ENCODE measurements at places on chromosomes 5 and 9.
A peak's percentile ranks its signal among the peaks of the same experiment; 100 is the strongest.

GRCh38 chr9:76784881-76785280 is 20.6 kb downstream of the PCA3 start:
- DNase-seq = no peak

GRCh38 chr9:34566322-34566721 is 23.2 kb downstream of the CNTFR start:
- no peak for DNase-seq

- DNase-seq = no peak
These were observed 84.2 kb downstream of the GIN1 start for GRCh38 chr5:103035701-103036100.

DNA sequence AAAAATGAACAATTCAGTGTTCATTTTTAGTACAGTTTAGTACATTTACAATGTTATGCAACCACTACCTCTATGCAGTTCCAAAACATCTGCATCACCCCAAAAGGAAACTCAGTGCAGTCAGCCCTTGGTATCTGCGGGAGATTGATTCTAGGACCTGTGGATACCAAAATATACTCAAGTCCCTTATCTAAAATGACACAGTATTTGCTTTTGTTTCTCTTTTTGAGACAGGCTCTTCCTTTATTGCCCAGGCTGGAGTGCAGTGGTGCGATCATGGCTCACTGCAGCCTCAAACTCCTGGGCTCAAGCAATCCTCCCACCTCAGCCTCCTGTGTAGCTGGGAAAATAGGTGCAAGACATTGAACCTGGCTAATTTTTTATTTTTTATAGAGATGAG is 114.0 kb downstream of the PIP5K1B start:
- DNase-seq = no peak

- no peak for DNase-seq
These were observed 44.8 kb downstream of the NIM1K start for GRCh38 chr5:43236653-43237355.

DNA sequence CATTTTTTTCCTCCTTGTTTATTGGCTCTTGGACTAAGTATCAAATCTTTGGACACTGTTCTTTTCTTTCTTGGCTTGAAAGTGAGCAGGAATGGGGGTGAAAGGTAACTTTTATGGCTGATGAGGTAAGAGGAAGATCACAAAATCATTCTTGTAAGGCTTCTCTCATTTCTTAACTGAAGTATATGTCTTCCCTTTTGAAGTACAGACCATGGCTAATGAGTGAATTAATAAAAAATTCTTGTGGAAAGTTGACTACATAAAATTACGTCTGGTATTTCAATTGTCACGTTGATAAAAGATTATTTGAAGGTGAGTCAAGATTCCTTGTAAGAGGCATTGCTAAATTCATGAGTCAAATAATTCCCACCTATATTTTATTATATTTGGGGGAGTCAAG is 25.1 kb downstream of the VCAN start:
- DNase-seq = no peak

DNA sequence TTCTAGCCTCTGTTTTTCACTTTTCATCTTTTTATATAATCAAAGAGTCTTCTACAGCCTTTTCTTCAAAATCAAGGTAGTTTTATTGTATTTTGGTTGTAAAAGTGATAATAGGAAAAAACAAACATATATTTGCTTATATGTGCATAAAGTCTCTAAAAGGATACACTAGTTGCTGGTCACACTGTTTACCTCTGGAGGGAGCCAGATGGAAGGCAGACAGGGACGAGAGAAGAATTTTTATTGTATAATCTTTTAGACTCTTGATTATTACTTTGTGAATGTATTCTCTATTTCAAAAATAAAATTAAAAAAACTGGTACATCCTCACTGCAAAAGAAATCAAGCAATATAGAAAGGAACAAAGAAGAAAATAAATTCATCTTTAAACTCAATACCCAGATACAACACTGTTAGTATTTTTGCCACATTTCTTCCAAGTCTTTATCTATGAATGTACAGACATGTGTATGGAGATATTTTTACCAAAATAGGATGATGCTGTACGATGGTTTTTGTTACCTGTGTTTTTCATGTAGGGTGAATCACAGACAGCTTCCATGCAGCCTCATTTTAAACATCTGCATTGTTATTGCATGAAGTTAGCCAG is 6.1 kb upstream of the RNF183 start:
- peak; percentile 21 for DNase-seq

- no peak for DNase-seq
These were observed 49.9 kb downstream of the COL15A1 start for GRCh38 chr9:98993570-98993945.

- no peak for DNase-seq
These were observed 607 bp downstream of the UQCRQ start for GRCh38 chr5:132867046-132867451.

- DNase-seq = no peak
These were observed 24.7 kb downstream of the BTF3 start for GRCh38 chr5:73522989-73523388.

DNA sequence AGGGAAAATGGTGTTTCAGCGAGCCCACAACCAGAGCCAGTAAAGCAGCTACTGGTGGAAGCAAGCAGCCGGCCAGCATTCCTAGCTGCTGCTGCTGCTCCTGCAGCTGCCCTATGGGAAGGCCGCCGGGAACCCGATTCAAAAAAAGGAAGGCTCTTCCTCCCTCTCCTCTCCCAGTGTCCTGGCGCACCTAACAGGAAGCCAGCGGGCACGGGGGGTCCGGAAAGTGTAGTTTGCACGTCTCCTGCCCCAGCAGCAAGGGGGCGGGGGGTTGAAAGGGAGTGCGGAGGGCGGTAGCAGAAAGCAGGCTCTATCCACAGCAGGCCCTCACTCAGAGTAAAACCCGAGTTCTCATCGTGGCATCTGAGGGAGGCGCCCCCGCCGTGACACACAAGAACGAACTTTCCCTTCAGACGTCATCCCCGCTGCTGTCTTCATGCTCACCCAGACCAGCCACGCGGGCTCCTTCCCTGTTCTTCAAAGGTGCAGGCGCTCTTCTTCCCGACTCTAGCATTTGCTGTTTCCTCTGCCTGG is 16.5 kb downstream of the GRXCR2 start:
- DNase-seq = no peak

DNA sequence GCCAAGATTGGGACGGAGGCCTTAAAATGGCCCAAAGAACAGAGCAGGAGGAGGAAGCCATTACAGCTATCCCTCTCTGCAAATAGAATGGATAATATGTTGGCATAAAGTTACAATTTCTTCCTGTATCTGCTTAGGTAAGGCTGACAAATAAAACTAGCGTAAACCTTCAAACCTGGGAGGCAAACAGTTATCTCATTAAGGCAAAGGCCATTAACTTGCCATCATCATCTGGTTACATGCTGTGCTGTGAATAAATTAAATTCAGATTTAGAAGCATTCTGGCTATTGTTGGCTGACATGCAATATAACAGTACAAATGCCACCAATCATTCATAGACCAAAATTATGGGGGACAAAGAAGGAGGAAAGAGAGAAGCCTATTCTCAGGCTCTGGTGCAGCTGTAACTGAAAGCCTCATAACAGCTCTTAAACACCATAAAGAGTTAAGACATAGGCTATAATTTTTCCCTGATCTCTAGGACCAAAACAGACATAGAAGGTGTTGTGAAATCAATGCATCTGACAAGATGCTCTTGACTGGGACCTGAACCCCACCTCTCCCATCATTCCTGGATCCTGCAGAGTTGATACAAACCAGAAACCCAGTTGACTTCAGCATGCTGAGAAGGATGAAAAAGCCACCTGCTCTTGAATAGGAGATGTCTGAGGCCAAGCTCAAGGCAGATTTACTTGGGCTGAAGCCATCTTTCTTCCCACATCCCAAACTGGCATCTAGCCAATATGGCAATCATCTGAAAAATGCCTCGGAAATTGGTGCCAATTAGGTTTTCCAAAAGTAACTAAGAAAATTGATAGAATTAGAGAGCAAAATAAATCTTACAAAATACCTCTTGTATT is 62.5 kb downstream of the PLCXD3 start:
- DNase-seq = no peak

GRCh38 chr9:27784847-27785713 is 211.8 kb upstream of the C9orf72 start:
- DNase-seq = no peak

- DNase-seq = no peak
These were observed 93.9 kb upstream of the EDIL3 start for GRCh38 chr5:84478603-84479002.

GRCh38 chr5:95958310-95959014 is 3.2 kb downstream of the ELL2 start:
- no peak for DNase-seq

- no peak for DNase-seq
These were observed 109.2 kb upstream of the SHB start for GRCh38 chr9:38178237-38178636.

- no peak for DNase-seq
These were observed 36.4 kb downstream of the JADE2 start for GRCh38 chr5:134561871-134562296.

- no peak for DNase-seq
These were observed 27.3 kb upstream of the ADAMTS6 start for GRCh38 chr5:65508978-65509377.

GRCh38 chr5:95746194-95746593 is 15.1 kb downstream of the RHOBTB3 start:
- DNase-seq = no peak

GRCh38 chr5:100889165-100889743 is 13.8 kb downstream of the ST8SIA4 start:
- DNase-seq = no peak

DNA sequence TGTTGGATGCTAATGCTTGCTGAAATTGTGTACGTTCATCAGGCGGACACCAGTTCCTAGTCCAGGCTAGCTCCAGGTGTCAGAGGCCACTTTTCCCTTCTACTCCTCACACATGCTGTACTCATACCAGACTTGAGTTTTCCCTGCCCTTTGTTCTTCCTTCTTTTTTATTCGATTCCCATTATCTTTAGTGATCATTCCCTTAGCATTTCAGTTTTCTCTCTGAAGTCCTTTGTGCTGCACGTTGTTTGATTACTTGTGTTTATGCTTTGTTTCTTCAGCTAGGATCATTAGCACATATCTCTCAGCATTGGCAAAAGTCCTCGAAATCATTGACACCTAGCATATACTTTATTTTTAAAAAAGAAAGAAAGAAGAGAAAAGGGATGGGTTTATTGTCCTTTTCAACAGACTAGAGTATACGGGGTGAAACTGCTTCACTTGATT is 409 bp upstream of the COX7C start:
- no peak for DNase-seq

DNA sequence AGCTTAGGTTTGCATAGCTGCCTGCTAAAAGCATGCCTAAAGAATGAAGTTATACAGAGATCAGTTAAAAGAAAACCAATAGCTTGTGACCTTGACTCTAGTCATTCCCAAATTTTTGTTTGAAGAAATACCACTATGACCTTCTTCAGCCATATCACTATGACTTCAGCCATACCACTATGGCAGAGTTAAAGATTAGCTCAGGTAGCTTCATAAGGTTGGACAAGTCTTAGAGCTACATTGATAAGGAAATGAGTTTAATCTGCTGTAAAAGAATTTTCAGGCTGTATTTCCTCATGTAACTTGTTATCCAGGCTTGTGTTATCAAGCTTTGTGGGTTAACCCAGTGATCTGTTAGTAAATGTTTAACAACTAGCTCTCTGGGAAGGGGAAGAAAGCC is 30.7 kb downstream of the C6 start:
- no peak for DNase-seq

GRCh38 chr5:123046222-123046621 is 9.7 kb upstream of the PPIC start:
- no peak for DNase-seq

- DNase-seq = no peak
These were observed 217.4 kb upstream of the ADAMTSL1 start for GRCh38 chr9:18256568-18256967.

GRCh38 chr9:77851882-77852595 is 179.6 kb downstream of the GNAQ start:
- no peak for DNase-seq

DNA sequence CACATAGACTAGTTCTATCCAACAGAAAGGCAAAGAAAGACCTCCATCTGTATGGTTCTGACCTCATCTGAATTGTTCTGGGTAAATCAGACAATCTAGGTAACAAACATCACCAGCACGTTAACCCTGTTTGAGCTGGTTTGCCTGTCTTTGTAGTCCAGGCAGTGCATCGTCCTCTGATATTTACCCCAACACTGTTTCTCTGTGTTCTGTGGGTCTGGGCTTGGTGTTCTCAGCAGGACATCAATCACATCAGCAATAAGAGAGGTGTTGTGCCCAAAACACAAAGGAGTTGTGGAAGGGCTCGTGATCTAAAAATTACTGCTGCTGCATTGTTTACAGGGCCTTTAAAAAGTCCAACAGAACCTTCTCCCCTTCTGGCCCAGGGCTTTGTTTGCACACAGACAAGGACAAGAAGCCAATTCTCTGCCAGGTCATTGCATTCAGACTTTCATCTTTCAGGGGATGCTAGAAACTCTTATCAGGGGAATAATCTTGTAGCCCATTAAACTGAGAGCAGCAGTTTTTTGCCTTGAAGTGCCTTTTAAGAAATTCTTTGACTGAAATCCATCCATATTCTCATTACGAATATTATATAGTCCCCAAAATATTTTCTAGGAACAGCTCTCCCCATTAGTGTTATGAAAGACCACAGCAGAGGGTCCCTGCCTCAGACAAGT is 30.5 kb upstream of the MAP1B start:
- no peak for DNase-seq

DNA sequence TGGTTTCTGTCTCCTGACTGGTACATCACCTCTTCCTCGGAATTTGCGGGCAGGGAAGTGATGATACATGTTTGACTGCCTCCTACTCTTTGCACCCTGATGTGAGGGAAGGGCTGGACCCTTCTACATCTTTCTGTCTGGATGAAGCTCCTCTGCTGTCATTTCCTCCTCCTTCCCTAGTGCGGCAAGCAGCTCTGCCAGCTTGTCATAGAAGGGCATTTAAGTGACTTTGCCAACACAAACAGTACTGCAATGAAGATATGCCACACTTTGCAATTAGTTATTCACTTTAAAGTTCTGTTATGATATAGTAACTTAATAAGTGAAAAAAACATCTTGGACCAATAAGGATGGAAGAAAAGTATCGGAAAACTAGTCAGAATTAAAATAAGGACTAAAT is 48.5 kb upstream of the ABL1 start:
- DNase-seq = no peak

GRCh38 chr9:131178926-131179325 is 53.5 kb downstream of the NUP214 start:
- no peak for DNase-seq

- DNase-seq = no peak
These were observed 47.3 kb upstream of the ACTBL2 start for GRCh38 chr5:57529864-57530263.

- no peak for DNase-seq
These were observed 45.6 kb upstream of the STXBP1 start for GRCh38 chr9:127566351-127567001.
